ENCODE measurements at places on chromosomes 2 and 18.
A peak's percentile ranks its signal among the peaks of the same experiment; 100 is the strongest.

DNA sequence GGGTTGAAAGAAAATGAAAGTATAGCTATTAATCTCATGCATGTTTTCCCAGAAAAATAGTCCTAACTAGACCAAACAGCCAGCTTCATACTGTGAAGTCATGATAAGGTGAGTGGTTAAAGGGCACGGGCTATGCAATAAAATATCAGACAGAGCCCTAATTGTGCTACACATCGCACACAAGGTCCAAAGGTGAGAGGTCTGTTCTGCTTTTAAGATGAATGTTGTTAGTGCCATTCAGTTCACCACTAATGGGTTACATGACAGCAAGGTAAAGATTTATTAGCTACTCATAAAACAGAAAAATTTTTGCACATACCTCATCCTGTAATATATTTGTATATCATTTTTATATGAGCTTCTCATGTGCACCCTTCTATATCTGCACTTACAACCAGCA, 105.0 kb upstream of the STK17B start:
- no peak for DNase-seq

GRCh38 chr2:175036582-175037018, 31.4 kb upstream of the CHN1 start:
- DNase-seq, result peak; percentile 44

- no peak for DNase-seq
Observed at GRCh38 chr2:166230724-166231070, 102.9 kb upstream of the SCN1A start.

- no peak for DNase-seq
Observed at GRCh38 chr2:84782717-84783442, 98.0 kb downstream of the TRABD2A start.

- DNase-seq, result no peak
Observed at GRCh38 chr2:9909106-9909505, 42.4 kb upstream of the GRHL1 start.

GRCh38 chr18:50397023-50397422, 22.2 kb downstream of the SKA1 start:
- DNase-seq, result no peak

DNA sequence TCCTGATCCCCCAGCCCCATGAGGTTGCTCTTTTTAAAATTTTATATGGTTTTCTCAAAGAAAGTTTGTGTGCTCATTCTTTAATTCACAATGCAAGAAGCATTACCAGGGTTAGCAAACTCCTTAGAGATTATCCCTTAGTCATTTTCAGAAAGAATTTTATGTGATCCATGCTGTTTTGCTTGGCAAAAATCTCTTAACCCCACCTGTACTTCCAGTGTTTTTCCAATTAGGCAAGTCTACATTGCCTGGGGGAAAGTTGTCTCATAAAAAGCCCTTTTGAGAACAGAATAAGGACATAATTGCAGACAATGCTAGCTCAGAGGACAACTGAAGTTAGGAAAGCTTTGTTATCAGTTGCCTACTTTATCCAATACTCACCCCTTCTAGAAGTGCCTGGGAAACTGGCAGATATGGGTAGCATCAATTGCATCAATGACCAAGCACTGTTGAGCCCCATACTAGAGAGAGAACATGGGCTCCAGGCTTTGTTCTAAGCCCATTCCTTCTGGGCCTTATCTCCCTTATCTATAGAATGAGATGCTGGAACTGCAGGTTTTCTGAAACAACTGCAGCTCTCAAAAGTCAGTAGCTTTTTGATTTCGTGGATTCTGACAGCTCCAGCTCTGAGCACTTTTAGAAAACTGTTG, 265.9 kb upstream of the SPHKAP start:
- DNase-seq, result no peak

- no peak for DNase-seq
Observed at GRCh38 chr2:95375532-95376150, 26.9 kb upstream of the FAHD2A start.

- no peak for DNase-seq
Observed at GRCh38 chr2:171554991-171555615, 32.8 kb downstream of the CYBRD1 start.

- no peak for DNase-seq
Observed at GRCh38 chr18:42614619-42615293, 500.7 kb downstream of the RIT2 start.

- no peak for DNase-seq
Observed at GRCh38 chr2:133644846-133645245, 76.6 kb upstream of the NCKAP5 start.

GRCh38 chr2:152336119-152336853, 1.3 kb downstream of the FMNL2 start:
- DNase-seq, result peak; percentile 59

DNA sequence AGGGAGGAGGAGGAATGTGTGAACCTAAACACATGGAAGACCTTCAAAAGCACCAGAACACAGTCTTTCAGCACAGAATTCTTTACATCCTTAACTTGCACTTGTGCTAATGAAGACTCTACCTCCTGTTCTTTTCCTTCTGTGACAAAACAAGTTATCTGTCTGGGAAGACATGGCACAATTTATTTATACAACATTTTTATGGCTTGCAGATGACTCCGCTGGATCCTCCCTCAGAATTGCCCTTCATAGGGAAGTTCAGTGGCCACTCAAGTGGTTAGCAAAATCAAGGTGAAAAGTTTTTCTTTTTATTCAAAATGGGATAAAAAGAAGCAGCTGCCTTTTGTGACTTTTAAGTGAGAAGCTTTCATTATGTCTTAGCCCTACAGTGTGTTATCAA, 21.4 kb downstream of the BCL2L11 start:
- no peak for DNase-seq

- no peak for DNase-seq
Observed at GRCh38 chr18:10296491-10296890, 157.9 kb upstream of the APCDD1 start.

GRCh38 chr2:197628043-197628500, 47.3 kb downstream of the RFTN2 start:
- peak; percentile 77 for DNase-seq

DNA sequence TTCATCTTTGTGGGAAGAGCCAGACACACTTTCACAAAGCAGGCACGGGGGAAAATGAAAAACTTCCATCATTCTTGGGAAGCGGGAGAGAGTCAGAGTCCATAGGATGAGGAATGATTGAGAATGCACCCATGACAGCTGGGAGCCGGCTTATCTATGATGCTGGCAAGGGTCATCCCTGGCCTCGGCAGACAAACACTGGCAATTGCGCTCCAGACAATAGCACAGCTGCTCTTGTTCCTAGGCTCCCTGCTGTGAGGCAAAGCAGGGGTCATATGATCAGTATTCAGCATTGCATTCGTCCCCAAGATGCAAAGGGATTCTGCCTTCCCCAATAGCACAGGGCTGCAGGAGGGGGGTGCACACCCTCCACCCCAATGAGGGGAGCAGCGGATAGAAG, 33.0 kb downstream of the CYRIA start:
- no peak for DNase-seq

DNA sequence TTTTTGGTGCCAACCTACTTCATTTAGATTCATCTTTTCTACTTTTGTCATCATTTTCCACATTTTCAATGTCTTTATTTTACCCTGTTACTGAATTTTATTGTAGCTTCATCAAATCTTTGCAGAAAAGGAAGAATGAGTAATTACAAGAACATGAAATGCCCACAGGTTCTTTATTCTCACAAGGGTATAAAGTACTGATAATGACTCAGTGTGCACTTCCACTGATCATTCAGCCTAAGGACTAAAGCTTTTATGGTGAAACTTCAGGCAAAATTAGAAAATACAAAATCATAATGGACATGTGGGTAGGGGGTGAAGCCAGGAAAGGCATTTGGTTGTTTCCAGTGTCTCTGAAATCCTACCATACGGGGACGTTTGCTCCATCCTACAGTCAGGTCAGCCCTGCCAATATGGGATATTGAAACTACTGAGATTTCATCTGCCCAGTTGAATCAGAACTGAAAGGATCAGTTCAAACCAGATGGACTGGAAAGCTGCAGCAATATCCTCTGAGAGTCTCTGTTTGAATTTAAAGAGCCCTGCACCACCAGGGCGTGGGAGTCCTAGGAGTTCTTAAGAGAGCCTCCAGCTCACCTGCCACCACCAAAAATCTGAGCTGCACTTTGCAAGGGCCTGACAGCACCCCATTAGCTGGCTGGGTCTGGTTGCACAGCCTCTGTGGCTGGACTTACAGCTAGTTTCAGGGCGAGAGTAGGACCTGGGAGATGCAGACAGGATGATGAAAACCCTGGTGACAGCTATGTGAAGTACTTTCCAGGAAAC, 390.4 kb downstream of the CMPK2 start:
- peak; percentile 63 for DNase-seq

GRCh38 chr2:177692783-177693269, 300.3 kb downstream of the AGPS start:
- no peak for DNase-seq

- no peak for DNase-seq
Observed at GRCh38 chr2:110843496-110843895, 111.1 kb downstream of the ACOXL start.

GRCh38 chr2:6927186-6927585, 10.0 kb downstream of the RNF144A start:
- no peak for DNase-seq

DNA sequence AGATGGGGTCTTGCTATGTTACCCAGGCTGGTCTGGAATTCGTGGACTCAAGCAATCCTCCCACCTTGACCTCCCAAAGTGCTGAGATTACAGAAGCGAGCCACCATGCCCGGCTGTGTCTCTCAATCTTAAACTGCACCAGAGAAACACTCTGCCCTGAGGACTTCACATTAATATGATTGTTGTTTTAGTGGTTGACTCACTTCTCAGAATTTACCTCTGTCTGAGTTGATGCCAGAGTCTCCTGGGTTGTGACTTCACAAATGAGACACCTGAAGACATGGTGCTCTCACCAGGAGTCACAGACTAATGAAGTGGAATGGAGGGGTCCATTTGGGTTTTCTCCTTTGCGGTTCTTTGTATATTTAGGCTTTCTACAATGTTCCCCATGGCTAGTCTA, 61.0 kb upstream of the TGIF1 start:
- no peak for DNase-seq

DNA sequence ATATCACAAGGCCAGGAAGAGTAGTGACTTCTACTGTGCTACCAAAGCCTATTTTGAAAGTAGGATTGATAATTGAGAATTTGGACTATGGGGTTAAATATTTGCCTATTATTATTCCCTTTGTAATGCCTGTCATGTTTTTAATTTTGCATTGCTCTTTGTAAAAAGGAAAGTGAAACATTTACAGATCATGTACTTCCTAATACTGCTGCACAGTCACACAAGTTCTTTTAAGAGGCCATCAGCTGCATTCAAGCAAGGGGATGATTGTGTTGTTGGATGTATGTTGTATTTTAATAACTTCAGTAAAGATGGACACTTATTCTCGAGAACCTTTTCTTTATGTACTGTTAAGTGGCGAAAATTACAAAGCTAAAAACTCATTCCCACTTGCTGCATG, 70.1 kb downstream of the PLEKHA3 start:
- no peak for DNase-seq

DNA sequence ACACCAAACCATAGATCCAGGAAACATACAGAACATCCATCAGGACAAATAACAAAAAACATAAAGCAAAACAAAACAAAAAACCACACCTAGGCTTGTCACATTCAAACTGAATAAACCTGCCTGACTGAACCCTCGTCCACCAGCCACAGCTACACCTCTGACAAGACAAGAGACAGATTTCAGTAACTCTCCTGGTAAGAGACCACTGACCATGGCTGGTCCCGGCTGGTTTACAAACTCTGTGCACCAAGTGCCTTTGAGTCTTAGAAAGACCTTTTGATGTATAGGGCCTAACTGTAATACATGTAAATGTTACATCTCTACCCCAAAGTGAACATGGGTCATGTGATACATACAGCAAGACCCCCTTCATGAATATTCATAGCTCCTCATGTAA, 4.8 kb upstream of the SLC66A2 start:
- no peak for DNase-seq

- DNase-seq, result no peak
Observed at GRCh38 chr18:79952456-79952995, 1.1 kb upstream of the SLC66A2 start.

DNA sequence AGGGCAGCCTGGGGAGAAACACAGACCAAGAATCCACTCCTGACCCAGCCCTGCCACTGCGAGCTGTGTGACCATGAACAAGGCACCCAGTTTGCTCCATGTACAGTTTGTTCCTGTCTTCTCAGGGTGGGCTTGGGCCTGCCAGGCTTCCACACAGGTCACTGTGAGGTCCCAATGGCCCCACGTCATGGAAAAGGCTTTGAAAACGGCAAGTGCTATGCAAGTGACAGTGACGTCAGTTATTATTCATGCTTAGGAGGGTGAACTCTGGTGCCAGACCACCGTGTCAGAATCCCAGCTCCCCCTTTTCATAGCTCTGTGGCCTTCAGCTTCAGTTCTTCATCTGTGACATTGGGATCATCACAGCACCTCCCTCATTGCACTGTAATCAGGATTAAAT, 87.1 kb downstream of the TNS1 start:
- no peak for DNase-seq

GRCh38 chr2:3535467-3535793, 16.1 kb upstream of the ADI1 start:
- no peak for DNase-seq

- no peak for DNase-seq
Observed at GRCh38 chr2:200810252-200810997, 1.3 kb upstream of the BZW1 start.

GRCh38 chr18:5285326-5285725, 10.2 kb downstream of the ZBTB14 start:
- DNase-seq, result no peak

DNA sequence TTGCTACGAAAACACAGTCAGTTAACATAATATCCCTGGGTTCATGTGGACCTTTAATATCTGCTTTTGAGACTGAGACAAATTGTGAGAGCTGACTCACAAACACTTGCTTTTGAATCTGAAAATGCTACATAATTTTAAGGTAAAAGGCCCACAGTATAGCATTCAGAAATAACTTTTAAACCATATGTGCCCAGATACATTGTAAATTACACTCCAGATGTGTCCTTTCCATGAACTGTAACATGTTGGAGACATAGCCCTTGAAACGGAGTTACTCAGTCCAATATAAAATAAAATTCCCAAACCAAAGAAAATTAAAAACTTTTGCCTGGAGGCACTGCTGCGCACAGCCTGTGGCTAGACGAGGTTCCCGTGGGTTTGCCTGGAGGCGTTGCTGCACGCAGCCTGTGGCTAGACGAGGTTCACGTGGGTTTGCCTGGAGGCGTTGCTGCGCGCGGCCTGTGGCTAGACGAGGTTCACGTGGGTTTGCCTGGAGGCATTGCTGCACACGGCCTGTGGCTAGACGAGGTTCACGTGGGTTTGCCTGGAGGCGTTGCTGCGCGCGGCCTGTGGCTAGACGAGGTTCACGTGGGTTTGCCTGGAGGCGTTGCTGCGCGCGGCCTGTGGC, 131.9 kb upstream of the ALKAL2 start:
- no peak for DNase-seq

GRCh38 chr2:197208024-197208423, 102.6 kb downstream of the ANKRD44 start:
- no peak for DNase-seq
